HT1080 (cell line): ENCODE measurements at places on chromosomes 4 and X. TPM values are rescaled to one million over a fixed set of nuclear protein-coding genes. Genes with fewer than 3 reads are reported as not detected.

Gene ENPEP
- 0.03 TPM in 1 of 2 replicates, not detected in the other for total RNA-seq

Gene ZFP92
- total RNA-seq: 0.08 and 0.10 TPM in 2 replicates

Gene RTL3
- total RNA-seq: 1.2 TPM in 2 replicates

Gene RTL9
- 0.20 and 0.26 TPM in 2 replicates for total RNA-seq

Gene DIAPH2
- 5.4 and 7.6 TPM in 2 replicates for total RNA-seq

Gene HERC5
- 0.20 and 0.95 TPM in 2 replicates for total RNA-seq

Gene FAM193A
- 10.1 and 11.1 TPM in 2 replicates for total RNA-seq

Gene GAGE1
- total RNA-seq: 40.0 and 84.7 TPM in 2 replicates

Gene CCDC149
- total RNA-seq: 0.64 and 1.0 TPM in 2 replicates

Gene UBE2D3
- 564 and 701 TPM in 2 replicates for total RNA-seq
